Pulmonary artery endothelial cell (primary cell): ENCODE measurements at places on chromosomes 2 and 18.

GRCh38 chr2:226791487-226792081, 8.0 kb downstream of the IRS1 start:
- no peak for DNase-seq

DNA sequence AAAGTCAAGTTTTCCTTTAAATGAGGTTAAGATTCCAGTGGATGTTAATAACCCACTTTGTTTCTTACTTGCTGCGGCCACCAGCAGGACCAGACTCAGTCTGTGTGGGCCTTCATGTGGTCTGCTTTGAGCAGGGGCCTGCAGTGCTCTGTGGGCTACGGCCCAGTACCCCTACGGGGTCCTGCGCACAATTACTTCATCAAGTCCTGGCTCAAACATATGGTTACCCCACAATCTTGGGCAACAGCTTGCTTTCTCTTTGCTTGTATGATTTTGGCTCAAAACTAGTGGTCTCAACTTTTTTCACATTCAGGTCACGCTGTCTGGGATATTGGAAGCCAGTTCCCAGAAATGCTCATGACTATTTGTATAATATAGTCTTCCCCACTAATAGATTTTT, 64.2 kb downstream of the PTPN2 start:
- DNase-seq: no peak

GRCh38 chr2:84729224-84729623, 151.7 kb downstream of the TRABD2A start:
- DNase-seq: no peak

GRCh38 chr2:20531633-20532262, 84.9 kb downstream of the RHOB start:
- no peak for DNase-seq

DNA sequence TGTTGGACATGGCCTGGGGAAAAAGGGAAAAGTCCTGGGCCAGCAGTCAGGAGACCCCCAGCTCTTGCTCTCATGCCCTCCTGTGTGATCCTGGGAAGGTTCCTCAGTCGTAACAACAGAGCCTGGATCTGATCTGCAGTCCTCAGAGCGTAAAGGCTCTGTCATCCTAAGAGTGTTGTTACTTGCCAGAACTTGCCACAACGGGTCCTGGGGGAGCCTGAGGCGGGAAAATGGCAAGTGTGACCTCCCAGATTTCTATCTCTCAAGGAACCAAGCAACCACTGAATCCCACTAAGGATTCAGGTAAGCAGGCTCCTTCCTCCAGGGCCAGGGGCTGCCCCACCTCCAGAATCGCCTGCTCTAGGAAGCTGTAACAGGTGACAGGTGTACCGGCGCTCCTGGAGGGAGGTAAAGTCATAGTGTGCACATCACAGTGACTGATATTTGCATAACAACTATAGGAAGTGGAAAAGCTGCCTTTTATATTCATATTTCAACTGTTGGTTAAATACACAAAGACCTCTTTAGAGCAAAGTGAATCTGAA, 18.4 kb downstream of the HS1BP3 start:
- DNase-seq: no peak

DNA sequence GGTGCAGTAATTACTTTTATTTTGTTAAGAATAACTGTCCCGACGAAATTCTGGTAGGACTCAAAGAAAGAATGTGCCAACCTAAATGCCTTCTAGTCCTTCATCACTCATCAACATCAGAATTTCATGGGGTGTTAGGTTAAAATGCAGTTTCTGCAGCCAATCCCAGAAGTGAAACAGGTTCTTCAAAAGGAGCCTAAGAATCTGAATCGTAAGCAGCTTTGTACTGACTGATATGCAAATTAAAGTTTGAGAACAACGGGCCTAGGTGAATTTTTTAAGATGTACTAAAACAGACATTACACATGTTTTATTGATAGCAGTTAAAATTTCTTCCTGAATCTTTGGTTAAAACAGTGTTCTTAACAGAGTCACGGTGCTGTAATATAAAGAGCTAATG, 140.3 kb upstream of the ZC3H15 start:
- DNase-seq: no peak

- no peak for DNase-seq
Observed at GRCh38 chr2:127674241-127675209, 805 bp downstream of the LIMS2 start.

DNA sequence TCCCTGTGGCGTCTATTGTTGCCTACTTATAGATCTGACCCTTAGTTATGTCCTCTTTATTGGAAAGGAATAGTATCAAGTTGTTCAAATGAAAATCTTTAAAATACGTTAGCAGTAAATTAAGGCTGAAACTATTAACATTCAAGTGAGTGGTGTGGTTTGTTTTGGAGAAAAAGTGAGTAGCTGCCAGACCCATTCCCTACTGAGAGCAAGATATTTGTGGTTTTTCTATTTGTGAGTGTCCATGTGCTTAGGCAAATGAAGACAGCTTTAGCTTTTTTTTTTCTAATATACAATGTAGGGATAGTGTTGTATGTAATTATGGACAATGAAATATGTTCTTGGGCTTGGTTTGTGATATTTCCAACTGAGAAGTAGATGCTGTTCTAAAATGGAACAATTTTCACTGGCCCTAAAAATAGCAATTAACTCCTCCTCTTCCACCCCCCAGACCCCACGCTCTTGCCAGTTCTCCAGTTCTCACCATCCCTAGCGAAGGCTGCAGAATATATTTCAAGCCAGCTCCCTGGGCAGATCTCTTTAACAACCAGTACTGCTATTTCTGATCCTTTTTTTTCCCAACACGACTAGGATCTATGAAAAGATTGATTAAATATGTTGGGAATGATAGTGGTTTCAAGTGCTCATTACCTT, 83.1 kb downstream of the CCDC85A start:
- DNase-seq: no peak

DNA sequence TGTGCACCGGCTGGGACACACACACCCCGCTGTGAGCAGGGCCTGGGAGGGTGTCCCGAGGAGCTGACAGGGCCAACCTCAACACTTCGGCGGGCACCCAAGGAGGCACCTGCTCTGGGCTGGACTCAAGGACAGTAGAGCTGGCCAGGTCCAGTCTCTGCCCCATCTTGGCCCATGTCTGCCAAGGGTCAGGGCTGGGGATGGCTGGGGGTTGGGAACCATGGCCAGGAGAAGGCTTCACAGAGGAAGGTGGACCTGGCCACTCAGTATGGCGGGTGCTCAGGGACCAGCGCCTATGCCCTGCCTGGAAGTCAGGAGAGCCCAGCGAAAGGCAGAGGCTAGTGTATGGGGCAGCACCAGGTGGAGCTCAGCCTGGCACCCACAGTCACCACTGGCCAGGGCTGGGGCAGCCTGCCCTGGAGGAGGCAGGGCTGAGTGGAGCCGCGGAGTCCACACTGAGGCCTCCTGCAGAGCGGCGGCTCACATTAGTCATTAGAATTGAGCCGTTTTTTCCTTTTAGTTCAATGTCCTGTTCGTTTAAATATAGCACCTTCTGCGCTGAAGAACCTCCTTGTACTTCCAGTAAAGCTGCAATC, 4.2 kb downstream of the ERFE start:
- no peak for DNase-seq

GRCh38 chr18:48826271-48826670, 124.5 kb downstream of the SMAD7 start:
- DNase-seq: no peak

DNA sequence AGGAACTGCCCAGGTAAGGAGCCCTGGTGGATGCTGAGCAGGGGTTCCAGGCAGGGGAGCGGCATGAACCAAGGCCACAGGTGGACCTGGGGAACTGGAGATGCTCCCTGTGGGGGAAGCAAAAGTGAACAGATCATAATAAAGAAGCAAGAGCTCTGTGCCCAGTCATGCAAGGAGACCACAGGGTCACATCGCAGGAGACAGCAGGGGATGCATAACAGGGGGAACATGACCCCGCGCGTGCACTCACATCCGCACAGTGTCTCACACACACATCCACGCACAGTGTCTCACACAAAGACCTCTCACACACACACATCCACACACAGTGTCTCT, 473.3 kb upstream of the HS6ST1 start:
- DNase-seq: no peak

- DNase-seq: no peak
Observed at GRCh38 chr2:178069551-178069950, 3.0 kb downstream of the PDE11A start.

DNA sequence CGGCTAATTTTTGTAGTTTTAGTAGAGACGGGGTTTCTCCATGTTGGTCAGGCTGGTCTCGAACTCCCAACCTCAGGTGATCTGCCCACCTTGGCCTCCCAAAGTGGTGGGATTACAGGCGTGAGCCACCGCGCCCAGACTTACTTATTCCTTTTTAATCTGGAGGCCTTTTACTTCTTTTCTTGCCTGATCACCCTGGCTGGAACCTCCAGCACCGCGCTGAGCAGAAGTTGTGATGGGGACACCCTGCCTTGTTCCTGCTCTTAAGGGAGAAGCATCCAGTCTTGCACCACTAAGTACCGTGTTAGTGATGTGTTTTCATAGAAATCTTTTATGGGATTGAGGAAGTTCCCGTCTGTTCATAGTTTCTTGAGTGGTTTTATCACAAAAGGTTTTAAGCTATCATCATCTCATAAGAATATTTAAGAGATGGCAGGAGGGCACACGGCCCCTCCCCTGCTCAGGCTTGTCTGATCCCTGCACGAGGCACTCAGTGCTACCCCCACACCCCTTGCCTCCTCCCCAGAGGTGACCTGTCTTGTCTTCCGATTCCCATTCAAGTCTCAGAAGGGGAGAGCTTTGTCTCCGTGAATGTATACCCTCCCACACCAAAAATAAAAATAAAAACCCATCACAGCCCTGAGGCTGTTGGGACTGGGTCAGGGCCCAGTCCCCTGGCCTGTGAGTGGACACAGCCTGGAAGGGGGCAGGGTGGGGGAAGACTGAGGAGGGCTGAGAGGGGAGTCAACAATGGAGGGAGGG, 65.3 kb upstream of the SMAD7 start:
- no peak for DNase-seq

GRCh38 chr2:42721898-42722297, 42.0 kb downstream of the OXER1 start:
- no peak for DNase-seq

- DNase-seq: no peak
Observed at GRCh38 chr2:9909106-9909505, 42.4 kb upstream of the GRHL1 start.

DNA sequence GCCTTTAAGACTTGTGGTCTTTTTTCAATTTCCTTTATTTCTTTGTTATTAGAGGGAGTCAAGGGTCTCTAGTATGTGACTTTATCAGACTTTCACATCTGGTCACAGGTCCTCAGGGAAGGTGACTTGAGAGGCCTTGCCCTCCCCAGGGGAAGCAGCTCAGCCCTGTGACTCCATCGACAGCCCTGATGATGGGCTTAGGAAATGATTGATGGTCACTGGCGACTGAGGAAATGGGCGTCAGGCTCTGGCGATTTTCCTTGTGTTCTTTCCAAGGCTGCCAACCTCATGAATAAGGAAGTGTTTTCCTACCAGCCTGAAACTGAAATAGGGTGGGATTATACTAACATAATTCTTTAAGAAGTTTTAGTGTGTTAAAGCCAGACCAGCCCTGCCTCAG, 21.1 kb downstream of the SERPINE2 start:
- DNase-seq: no peak

DNA sequence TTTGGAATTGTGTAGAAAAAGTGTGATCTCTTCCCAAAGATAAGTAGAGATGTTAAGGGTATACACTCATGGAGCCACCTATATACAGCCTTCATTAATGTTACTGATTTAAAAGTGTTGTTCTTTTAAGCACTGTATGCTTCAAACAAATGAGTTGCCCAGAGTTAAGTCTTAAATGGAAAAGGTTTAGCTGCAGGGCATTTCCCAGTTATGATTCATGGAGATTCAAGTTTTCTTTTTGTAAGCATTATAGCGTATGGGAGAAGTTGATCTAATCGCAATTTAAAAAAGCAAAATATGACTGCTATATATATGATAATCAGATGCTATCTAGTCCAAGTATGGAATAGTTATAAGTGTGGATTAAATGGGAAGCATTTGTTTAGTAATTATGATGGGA, 4.8 kb downstream of the PDK1 start:
- no peak for DNase-seq

DNA sequence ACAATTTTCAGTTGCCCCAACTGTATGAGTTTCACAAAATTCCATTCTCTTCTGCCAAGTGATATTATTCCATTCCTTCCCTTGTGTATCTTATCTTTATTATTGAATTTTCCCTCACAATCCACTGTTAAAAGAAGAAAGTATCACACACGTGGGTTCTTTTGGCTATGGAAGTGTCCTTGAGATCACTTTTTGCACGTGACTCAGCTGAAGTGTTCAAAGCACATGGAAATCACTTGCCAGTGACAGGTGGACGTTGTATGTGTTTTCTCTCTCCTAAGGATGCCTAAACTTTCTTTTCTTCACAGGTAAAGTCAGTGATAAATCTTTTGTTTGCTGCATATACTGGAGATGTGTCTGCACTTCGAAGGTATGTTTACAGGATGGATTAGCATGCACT, 60.7 kb downstream of the STAT1 start:
- DNase-seq: no peak

DNA sequence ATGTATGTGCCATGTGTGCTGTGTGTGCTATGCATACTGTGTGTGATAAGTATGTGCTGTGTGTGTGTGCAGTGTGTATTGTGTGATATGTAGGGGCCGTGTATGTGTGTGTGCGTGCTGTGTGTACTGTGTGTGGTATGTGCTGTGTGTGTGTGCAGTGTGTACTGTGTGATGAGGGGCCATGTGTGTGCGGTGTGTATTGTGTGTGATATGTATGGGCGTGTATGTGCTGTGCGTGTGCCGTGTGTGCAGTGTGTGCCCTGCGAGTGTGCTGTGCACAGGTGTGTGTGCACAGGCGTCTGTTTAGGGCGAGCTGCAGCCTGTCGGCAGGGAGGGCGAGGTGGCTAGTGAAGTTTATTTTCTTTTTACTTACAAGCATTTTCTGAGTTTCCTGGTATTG, 16.1 kb downstream of the SNORC start:
- no peak for DNase-seq
